ENCODE measurements at places on chromosomes 6 and 20.

DNA sequence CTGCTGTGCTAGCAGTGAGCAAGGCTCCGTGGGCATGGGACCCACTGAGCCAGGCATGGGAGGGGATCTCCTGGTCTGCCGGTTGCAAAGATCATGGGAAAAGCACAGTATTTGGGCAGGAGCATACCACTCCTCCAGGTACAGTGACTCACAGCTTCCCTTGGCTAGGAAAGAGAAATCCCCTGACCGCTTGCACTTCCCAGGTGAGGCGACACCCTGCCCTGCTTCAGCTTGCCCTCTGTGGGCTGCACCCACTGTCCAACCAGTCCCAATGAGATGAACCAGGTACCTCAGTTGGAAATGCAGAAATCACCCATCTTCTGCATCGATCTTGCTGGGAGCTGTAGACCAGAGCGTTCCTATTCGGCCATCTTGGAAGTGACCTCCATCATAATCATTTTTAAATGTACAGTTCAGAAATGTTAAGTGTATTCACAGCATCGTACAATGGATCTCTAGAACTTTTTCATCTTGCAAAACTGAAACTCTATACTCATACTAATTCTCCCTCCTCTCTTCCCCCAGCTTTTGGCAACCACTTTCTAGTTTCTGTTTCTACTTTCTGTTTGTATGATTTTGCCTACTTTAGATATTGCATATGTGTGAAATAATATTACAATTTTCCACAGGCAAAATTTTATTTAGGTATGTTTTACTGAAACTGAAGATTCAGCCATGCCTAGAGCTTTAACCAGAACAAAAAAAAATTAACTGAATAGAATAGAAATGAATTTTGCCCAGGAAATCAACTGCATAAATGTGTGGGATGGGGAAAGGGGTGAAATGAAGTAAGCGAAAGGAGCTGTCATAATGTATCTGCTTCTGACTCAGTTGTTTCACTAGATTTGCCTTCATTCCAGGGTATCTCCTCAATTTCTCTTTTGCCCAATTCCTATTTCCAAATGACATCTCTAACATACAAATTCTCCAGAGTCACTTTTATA is 100.0 kb downstream of the RWDD2A start:
- DNase-seq = no peak

DNA sequence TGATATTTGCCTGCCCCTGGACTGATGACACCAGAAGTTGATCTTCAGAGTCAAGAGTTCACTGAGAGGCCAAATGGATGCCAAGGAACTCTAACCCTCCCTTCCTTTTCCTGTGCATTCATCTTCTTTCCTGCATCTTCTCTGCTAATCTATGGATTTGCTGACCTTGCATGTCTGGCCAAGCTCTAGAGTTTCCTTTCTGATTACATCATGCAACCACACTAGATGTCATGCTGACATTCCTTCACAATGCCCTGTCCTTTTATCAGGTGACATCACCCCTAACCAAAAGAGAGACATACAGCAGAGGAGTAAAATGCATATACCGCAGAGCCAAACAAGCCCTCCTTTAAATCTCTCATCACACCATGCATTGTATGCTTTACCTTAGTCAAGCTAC is 487.6 kb downstream of the TFAP2A start:
- no peak for DNase-seq

GRCh38 chr20:61798632-61799031 is 267.0 kb downstream of the TAF4 start:
- no peak for DNase-seq

- no peak for DNase-seq
These were observed 32.8 kb downstream of the CD164 start for GRCh38 chr6:109349419-109349987.

DNA sequence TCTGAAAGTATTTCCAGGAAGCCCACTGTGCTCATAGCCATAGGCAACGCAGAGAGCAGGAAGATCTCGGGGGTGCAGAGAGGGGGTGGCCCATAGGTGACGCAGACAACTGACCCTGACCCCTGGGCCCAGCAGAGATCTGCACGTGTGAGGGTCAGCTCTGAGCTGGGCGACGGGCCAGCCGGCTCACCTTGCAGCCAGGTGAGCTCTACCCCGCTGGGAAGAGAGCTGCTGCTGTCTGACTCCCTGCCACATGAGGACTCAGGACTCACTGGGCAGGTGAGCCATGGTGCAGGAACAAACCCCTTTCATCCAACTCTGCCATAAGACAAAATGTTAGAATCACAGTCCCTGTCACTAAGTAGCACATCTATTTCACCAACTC is 19.6 kb downstream of the ZBTB46 start:
- DNase-seq = no peak
